M059J (cell line): ENCODE measurements at places on chromosomes 2 and 18.

DNA sequence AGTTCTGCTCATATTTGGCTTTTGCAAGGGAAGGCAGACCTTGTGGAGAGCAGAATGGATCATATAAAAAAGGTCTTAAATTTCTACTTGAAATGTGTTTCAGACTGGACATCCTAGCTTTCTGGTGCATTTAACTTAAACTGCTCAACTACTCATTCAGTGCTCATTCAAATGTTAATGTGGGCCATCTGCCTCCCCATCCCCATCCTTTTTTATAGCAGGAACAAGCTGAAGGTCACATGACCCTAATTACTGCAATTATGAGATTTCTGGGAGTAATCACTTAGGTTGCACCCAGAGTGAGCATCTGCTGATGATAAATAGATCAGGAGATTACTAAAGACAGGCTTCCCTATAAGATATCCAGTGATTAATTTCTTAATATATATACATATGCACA is 96.1 kb downstream of the MAP2 start:
- DNase-seq, result no peak

DNA sequence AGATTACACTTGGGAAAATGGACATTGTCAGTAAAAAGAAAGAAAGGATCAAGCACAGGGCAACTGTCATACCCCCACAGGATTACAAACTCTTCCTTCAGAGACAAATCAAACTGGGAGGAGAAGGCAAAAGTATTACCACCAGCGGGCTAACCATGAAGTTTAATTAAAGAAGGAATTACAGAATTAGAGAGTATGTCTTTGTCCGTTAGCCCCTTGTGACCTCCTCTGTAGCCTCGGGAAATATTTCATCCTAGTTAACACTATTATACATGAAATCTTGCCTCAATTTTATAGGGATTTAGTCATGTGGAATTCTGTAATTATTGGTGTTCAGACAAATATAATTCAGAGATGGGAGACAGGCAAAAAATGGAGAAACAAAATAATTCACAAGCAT is 60.7 kb downstream of the PAX3 start:
- no peak for DNase-seq

DNA sequence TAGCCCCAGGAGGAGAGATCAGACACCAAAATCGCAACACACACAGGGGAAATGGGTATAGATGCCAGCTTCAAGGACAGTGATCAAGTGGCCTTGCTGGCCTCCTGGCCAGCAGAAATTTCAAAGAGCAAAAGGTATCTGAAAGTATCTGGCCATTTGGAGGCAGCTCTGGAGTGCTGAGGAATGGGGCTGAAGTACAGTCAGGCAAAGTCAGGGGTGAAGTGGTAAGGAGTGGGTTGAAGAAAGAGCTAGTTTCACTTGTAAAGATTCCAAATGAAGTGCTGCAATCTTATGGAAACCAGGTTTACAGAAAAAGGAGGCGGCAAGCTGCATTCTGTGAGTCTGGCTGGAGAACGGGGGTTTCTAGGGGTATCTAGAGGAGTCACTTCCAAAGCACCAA is 19.2 kb upstream of the PCBP1 start:
- no peak for DNase-seq

GRCh38 chr2:177748360-177748759 is 324.2 kb downstream of the PDE11A start:
- DNase-seq, result no peak

GRCh38 chr2:178418426-178418825 is 32.5 kb downstream of the PRKRA start:
- no peak for DNase-seq
